ENCODE measurements at places on chromosomes 12 and 14. TPM values are rescaled to one million over a fixed set of nuclear protein-coding genes. Genes with fewer than 3 reads are reported as not detected.

GDF3 gene
- not detected for total RNA-seq

MYF5 gene
- total RNA-seq, result not detected

DNA sequence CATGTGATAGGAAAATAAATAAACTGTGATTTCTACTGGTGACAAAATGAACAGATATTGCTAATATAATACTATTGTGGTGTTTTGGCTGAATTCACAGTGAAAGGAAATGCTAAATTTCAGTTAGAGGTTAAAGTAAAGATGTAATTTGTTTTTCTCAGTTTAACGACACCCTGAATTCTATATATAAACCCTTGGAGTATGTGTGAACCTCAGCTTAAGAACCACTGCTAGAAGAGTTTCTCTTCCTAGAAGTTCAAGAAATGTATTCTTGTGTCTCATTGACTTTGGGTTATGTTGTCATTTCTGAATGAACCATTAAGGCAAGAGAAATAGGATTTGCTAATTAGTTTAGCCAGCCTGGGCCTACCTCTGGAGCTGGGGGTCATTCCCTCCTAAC is 8.2 kb downstream of the FBXO34 start:
- H3K27me3 ChIP-seq, result no peaks in the 10 kb centered on the region
- no peak overlapping the region for H3K27ac ChIP-seq
- DNase-seq, result no peak

DNA sequence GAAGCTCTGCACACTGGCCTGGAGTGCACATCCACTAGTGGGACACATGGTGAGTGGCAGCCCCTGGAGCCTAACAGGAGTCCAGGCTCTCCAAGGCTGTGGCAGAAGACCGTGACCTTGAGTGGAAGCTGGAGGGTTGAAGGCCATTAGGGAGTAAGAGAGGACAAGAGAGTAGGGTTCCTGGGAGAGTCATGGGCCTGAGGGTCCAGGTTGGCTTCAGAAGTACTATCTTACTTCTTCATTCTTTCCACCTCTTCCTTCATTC is 406 bp downstream of the IL23A start:
- DNase-seq, result no peak
- peaks cover 39% of the 10 kb centered on the region for H3K36me3 ChIP-seq
- H3K4me1 ChIP-seq, result peaks cover 33% of the 10 kb centered on the region
- no peaks in the 10 kb centered on the region for H3K27me3 ChIP-seq
- peak overlapping the region; percentile 99 for H3K27ac ChIP-seq

GRCh38 chr14:33714527-33715226 is 236.2 kb downstream of the EGLN3 start:
- no peaks in the 10 kb centered on the region for H3K4me1 ChIP-seq
- H3K27me3 ChIP-seq, result no peaks in the 10 kb centered on the region
- no peak for DNase-seq
- no peak overlapping the region for H3K27ac ChIP-seq

DNA sequence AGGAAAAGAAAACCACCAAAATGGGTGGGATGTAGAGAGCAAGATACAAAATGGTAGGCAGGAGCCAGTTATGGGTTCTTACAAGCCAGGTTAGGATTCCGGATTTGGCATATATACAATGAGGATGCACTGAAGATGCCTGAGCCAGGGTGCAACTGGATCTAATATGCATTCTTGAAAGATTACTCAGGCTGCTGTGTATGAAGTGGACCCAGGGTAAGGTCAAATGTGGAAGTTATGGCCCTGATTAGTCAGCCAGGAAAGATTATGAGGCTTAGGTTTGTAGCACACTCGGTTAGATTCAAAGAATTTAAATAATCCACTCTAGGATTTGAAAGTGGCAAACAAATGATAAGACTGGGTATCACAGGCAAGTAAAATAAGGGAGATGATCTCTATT is 1750.7 kb upstream of the FLRT2 start:
- no peak for DNase-seq
- H3K27ac ChIP-seq, result no peak overlapping the region
- H3K36me3 ChIP-seq, result no peaks in the 10 kb centered on the region
- no peak overlapping the region for H3K4me3 ChIP-seq
